ENCODE measurements at places on chromosomes 2 and 18.

DNA sequence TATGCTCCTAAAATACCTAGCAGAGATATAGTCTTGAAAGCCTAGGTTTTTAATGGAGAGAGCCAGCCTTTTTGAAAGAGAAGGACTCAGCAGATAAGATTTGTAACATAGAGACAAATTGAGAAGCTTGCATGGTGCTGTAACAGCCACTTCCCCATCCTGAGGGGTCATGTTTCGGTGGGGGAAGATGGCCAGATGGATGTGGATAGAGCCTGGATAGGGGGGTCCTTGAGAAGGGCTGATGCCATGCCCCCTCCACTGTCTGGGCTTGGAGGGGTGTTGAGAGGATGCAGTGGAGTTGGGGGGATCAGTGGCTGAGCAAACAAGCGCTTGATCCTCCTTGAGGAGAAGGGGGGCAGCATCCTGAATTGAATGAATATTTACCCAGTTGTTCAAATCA is 178.0 kb upstream of the HS6ST1 start:
- no peak for DNase-seq

DNA sequence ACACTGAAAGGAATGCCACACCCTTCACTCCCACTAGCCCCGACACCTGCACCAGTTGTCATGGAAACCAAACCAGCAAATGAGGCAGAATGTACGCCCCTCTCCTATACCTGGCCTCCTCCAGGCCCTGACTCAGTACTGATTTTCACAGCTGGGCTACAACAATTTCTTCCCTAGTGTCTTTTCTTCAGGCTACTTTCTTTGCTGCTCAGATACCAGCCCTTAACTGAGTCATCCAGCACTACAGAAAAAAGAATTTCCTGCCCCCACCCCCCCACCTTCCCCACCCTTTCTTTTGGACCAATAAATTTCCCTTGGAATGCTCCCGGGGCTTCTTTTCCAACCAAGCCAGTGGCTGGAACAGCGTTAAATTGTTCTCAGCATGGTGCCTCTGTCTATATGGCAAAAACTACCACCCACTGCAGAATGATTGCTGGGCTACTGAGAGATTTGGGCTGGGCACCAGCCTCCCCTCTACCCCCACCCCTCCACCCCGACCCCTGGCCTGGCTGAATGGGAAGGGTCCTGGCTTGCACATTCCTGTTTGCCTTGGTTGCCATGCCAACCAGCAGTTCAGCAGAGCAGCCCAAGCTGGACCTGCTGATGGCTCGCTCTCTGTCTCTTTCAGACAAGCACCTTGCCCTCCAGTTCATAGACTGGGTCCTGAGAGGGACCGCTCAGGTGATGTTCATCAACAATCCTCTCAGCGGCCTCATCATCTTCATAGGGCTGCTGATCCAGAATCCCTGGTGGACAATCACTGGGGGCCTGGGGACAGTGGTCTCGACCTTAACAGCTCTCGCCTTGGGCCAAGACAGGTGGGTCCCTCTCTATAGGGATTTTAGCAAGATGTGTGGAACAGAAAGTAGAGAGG is 11.3 kb downstream of the SLC14A2 start:
- DNase-seq: no peak

GRCh38 chr2:217231724-217232123 is 371.9 kb upstream of the TNP1 start:
- DNase-seq: peak; percentile 17

DNA sequence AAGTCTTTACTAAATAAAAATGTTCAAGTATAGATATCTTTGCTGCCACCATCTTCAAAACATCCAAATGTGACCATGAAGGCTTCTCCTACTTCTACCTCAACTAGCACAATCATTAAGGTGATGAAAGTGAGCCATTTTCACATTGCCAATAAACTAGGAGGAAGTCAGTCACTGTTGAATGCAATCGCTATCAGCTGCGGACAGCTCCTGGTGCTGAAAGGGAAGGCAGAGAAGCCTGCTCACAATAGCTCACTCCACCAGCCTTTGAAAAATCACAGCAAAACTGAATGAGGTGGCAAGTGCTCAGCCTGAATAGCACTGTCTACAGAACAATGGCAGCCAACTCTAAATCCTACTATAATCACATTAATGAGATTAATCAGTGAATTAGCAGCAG is 2.2 kb downstream of the MYT1L start:
- no peak for DNase-seq

- no peak for DNase-seq
Measured at GRCh38 chr18:76578571-76579300, 83.7 kb upstream of the ZNF516 start.

GRCh38 chr18:64099244-64099643 is 49.6 kb downstream of the LINC00305 start:
- DNase-seq: no peak

GRCh38 chr18:22355598-22355997 is 62.1 kb downstream of the CTAGE1 start:
- DNase-seq: no peak

- DNase-seq: no peak
Measured at GRCh38 chr2:53877556-53877955, 17.8 kb upstream of the GPR75 start.

GRCh38 chr2:240564561-240565332 is 3.5 kb upstream of the RNPEPL1 start:
- peak; percentile 12 for DNase-seq

GRCh38 chr2:222352981-222353380 is 54.2 kb upstream of the PAX3 start:
- no peak for DNase-seq

DNA sequence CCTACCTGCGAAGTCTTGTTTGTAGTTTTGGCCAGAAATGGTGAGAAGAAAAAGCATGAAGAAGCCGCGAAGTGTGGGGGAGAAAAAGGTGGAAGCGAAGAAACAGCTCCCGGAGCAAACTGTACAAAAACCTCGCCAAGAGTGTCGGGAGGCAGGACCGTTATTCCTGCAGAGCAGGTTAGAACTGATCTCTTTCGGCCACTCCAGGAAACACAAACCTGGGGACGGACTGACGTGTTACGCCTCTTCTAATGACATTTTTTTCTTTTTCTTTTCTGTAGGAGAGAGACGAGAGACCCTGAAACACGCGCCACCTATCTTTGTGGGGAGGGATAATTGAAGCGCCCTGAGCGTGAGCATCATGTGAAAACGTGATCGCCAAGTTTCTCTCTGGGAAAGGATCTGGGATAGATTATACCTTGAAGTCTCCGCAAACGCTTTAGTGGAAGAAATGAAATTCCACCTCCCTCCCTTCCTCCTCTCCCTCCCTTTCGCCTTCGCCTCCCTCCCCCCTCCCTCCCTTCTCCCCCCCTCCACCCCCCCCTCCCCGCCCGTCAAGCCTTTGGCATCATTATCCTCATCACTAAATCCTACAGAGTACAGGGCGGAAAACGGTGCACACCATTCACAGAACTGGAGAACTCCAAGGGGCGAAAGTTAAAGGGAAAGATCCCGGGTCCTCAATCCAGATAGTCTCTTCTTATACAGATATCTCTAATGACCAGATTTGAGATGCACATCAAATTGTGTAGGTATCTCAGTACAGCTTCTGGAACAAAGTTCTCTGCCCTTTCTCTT is at the start of gene ZEB2:
TSS of gene ZEB2 (minus strand) at position 186 of the 798 bp plus-strand sequence. CDS start 2,769 bp downstream, outside the sequence.
- peak; percentile 67 for DNase-seq

GRCh38 chr2:23566241-23567142 is 181.5 kb downstream of the KLHL29 start:
- no peak for DNase-seq

- no peak for DNase-seq
Measured at GRCh38 chr2:60309941-60310660, 243.4 kb downstream of the BCL11A start.

DNA sequence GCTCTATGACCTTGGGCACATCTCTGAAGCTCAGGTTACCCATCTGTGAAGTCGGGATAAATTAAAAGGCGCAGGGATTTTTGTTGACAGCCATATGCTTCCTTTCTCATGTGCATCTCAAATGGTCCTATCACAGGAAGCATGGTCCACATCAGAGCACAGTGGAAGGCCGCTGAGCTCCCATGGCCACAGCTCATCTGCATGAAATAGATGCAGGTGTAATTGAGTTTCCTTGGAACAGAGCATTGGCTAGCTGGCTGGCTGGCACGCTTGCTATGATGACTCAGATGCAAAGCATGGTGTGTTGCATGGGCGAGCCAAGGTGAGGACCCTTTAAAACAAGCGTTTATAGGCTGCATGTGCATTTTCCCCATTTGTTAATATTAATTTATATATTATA is 79.3 kb downstream of the TXNL1 start:
- no peak for DNase-seq

GRCh38 chr18:3305933-3306332 is 44.0 kb downstream of the MYL12B start:
- DNase-seq: no peak

DNA sequence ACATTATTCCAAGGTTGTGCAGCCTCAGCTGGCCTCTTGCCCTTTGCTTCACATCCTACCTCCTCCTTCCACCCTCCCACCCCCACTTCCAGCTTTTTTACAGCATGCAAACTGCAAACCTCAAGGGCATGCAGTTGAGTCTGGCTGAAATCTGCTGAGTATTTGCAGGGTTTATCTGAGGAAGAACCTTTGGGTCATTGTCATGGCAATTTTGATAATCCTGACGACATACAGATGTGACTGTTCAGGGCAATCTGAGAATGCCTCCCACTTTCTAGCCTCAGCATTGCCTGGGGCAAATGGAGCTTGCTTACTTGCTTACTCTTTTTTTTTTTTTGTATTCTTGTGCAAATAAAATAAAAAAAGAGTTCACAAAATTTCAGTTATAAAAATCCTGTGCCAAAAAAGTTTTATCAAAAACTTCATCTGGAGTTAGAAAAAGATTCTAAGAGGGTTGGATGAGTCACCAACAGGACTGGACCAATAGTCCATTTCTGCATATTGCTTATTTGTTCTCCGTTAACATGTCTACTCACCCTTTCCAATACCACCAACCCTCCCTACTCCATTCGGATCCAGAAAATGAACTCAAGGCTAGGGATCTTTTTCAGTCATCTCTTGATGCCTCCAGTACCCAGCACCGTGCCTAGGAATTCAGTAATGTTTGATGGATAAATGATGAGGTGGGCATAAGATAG is 23.6 kb upstream of the LHCGR start:
- DNase-seq: no peak

All from mucosa of gallbladder (tissue), 1 donor.